Forelimb muscle (tissue), 1 donor: ENCODE measurements at places on chromosomes 16 and 17. TPM values are rescaled to one million over a fixed set of nuclear protein-coding genes. Genes with fewer than 3 reads are reported as not detected.
A peak's percentile ranks its signal among the peaks of the same experiment; 100 is the strongest.

Gene CHST5
- 0.27 TPM for polyA plus RNA-seq

Gene P2RX1
- polyA plus RNA-seq, result 2.3 TPM

Gene PERCC1
- polyA plus RNA-seq, result 0.20 TPM

DNA sequence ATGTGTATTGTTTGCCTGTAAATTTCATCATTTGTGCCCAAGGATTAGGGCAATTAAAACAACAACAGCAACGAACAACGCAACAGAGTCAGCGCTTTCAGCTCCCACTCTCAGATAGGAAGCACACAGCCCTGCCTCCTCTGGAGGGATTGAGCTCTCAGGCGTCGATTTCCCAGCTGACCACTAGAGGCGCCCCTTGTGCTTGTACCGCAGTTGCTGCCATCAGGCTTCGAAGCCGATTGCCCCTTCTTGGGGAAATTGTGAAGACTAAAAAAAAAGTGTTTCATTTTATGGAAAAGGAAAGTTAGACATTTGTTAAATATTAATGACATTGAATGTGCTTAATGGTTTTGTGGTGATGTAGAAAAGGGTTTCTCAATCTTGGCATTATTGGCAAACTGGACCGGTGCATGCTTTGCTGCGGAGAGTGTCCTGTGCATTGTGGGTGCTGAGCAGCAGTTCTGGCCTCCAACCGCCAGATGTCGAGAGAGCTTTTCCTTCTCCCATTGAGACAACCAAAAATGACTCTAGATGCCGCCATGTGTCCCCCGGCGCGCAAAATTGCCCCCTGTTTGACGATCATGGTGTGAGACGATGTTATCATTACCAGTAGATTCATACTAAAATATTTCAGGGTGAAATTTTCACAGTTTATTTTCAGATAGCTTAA is 650.4 kb upstream of the RBFOX1 start:
- DNase-seq, result no peak

DNA sequence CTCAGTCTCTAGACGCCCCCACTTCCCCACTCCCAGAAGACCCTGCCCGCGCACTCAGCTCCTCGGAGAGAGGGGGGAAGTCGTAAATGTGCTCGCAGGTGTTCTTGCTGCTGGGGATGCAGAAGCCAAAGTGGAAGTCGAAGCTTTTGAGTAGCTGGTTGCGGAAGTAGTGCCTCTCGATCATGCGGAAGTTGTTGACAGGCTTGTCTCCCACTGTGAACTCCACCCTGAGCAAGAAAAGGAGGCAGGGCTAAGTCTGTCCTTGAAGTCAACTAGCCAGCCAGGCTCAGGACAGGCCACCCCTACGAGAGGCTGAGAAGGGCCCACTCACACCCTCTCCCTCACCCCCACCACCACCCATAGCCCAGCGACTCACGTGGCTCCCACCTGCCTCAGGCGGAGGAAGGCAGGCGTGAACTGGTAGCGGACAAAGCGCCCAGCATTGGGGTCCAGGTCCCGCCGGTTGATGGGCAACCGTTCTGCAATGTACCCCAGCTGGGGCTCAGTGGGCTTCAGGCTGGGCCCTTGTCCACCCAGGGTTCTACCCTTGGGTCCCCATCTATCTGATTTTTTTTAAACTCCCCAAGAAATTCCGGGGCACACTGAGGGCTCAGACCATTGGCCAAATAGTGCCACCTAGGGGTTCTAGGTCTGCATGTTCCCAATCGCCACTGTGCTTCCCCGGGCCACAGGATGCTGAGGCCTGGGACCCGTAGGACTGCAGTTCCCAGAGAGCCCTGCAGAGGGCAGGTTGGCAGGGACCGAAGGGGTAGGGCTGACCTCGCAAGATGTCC is 4.6 kb downstream of the UNC119 start:
- DNase-seq, result no peak

- DNase-seq, result no peak
These were observed 279 bp downstream of the HNF1B start for GRCh38 chr17:37744633-37744927.

DNA sequence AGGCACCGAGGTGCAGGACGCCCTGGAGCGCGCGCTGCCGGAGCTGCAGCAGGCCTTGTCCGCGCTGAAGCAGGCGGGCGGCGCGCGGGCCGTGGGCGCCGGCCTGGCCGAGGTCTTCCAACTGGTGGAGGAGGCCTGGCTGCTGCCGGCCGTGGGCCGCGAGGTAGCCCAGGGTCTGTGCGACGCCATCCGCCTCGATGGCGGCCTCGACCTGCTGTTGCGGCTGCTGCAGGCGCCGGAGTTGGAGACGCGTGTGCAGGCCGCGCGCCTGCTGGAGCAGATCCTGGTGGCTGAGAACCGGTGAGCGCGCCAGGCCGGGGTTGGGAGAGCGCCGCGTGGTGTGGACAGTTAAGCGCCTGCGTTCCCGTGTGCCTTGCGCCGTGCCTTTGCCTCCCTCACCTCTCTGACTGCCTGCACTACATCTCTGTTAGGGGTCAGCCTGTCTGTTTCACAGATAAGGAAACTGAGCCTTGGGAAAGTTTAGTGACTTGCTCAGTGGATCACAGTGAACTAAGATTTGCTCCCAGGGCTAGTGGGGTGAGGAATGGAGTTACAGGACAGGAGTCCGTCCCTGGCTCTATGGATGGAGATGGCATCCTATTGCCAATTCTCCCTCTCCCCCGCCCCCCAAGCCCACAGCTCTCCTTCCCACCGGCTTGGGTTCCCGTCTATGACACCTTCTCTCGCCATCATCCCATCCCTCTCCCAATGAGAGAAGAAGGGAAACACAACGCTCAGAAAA is 880 bp downstream of the SARM1 start:
- DNase-seq, result no peak

DNA sequence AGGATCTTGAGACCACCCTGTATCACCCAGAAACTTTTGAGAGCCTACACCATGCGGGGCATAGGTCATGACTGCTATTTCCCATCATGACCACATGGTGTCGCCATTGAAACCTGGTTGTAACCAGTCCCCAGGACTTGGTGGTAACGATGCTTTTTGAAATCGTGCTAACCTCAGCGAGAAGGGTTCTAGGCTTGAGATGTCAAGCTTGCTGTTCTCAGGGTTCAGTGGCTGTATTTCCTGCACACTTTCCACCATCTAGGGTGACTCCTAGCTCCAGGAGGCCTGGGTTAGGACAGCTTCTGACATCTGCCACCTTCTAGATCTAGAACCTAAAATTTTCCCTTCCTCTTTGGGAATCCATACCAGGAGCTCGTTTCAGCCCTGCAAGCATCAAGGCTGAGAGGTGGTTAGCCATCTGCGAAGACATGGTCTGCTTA is 13.0 kb upstream of the SPNS3 start:
- DNase-seq, result peak; percentile 38

DNA sequence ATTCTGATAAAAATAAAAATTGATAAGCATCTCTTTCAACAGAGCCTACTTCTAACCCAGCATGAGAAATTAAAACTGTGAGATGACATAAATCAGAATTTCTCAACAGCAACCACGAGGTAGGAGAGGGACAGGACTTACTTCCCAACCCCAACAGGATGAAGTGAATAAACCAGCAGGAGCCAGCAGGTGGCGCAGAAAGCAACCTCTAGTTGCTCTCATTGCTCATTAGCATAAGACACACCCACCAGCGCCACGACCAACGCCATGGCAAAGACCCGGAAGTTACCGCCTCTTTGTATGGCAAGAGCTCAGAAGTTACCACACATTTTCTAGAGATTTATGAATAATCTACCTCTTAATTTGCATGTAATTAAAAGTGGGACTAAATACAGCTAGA is 189.4 kb upstream of the CDH8 start:
- DNase-seq, result no peak

- DNase-seq, result no peak
These were observed 12.1 kb upstream of the USP10 start for GRCh38 chr16:84687715-84688114.
